Fibroblast of mammary gland (primary cell): ENCODE measurements at places on chromosomes 7 and 10.

- no peak for DNase-seq
Observed at GRCh38 chr7:73903321-73904218, 42.6 kb downstream of the TMEM270 start.

GRCh38 chr10:99870123-99870730 lies 87.8 kb downstream of the ABCC2 start:
- DNase-seq, result no peak

DNA sequence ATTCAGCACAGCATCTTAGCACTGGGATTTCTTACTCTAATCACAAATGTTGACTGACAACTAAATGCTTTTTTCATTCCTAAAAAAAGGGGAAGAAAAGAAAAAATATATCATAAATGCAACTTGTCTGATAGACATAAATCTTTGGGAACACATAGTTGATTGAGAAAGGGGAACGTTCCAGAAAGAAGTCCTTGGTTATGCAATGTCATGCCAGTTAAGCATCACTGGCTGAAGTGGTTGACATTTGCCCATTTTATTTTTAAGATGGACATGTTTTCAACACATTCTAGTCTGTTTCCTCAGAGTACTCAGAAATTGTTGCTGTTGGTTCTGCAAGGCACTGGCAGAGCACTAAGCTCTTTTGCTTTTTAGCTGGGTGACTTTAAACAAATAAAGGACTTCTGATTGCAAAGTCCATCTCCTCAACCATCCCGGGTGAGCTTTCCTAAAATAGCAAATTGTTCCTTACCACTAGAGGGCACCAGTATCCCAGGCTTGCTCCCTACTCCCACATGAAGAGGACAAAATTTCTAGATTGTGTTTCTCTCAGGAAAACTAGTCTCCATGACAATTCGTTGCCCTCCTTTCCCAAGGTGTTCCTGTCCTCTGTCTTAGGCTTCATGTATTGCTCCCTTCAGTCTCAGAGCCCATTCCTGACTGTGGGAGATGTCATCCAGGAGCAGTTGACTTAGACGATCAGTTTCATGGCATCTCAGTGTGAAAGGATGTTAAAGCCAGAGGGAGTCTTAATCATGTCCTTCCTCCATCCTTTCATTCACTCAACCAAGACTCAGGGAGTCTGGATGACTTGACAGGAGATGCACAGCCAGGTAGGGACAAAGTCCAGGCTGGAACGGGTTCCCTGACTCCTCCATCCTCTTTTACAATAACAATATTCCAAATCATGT lies 23.9 kb downstream of the OPALIN start:
- peak; percentile 42 for DNase-seq

- no peak for DNase-seq
Observed at GRCh38 chr10:6659451-6659850, 79.4 kb upstream of the PRKCQ start.

- no peak for DNase-seq
Observed at GRCh38 chr10:71433768-71434744, 37.3 kb downstream of the CDH23 start.

GRCh38 chr7:132603220-132603833 lies 27.1 kb upstream of the PLXNA4 start:
- no peak for DNase-seq

DNA sequence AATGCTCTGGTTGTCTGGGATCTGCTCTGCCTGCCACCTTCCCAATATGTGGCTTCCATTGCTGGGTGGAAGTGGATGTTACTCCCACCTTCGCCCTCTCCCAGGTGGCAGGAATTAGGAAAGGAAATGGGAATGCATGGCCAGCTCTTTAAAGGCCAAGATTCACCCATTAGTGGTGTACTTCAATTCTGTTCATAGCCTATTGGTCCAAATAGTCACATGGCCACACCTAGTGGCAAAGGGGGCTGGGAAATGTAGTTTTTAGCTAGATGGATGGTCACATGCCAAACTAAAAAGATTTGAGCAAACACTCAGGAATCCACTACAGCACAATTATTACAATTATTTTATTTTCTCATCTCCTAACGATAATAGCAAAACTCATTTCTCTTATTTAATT lies 135.1 kb downstream of the NPY start:
- DNase-seq, result peak; percentile 27

- peak; percentile 65 for DNase-seq
Observed at GRCh38 chr7:2478399-2478785, 2.2 kb upstream of the GRIFIN start.

- no peak for DNase-seq
Observed at GRCh38 chr10:2111965-2112364, 374.6 kb upstream of the ADARB2 start.

DNA sequence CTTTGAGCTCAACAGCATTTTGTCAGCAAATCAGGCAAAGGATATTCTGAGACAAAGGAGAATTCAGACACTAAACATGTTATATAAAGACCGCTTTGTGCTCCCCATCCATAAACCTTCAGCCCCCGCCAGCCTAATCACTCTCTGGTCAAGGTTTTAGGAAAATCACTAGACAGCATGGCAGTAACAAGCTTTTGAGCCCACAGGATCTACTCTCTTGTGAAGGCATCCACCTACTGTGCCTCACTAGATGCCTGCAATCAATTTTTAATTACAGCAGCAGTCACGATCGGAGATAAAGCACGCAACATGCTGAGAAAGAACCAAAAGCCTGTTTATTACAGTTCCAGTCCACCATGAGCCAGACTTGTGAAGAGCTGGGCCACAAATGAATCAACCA lies 19.1 kb downstream of the PDE1C start:
- DNase-seq, result no peak

- DNase-seq, result no peak
Observed at GRCh38 chr7:110296321-110296720, 794.6 kb upstream of the LRRN3 start.

- DNase-seq, result peak; percentile 95
Observed at GRCh38 chr10:3774814-3775695, 10.0 kb downstream of the KLF6 start.

DNA sequence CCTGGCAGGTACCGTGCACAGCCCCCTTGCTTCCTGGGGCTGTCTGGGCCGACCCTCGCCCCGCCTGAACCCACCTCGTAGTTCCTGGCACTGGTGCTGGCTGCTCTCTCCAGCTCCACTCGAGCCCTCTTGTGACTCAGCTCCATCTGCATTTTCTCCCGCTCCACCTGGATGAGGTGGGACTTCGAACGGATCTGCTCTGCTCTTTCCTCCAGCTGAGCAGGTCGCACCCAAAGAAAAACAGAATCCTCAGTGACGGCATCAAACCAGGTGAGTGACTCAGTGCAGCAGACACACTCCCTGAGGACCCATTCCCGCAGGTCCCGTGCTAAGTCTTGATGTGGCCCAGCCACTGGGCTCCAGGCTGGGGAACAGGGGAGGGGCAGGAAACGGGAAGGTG lies 7.4 kb downstream of the MAD1L1 start:
- no peak for DNase-seq

DNA sequence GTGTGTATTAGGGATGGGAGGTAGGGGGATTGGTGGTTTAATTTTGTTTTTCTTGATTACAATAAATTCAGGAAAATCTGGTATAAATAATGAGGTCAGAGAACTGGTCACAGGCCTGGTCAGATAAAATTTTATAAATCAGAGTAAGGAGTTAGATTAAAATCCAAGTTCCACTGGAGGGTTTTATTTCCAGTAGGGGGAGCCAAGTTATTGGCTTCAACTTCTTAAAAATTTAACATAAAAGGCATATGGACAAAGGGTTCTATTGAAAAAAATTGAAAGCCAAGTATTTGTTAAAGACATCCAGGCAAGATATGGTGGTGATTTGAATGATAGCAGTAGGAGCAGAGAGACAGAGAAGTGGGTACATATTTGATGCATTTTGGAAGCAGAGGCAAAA lies 763.3 kb downstream of the SORCS1 start:
- peak; percentile 57 for DNase-seq

DNA sequence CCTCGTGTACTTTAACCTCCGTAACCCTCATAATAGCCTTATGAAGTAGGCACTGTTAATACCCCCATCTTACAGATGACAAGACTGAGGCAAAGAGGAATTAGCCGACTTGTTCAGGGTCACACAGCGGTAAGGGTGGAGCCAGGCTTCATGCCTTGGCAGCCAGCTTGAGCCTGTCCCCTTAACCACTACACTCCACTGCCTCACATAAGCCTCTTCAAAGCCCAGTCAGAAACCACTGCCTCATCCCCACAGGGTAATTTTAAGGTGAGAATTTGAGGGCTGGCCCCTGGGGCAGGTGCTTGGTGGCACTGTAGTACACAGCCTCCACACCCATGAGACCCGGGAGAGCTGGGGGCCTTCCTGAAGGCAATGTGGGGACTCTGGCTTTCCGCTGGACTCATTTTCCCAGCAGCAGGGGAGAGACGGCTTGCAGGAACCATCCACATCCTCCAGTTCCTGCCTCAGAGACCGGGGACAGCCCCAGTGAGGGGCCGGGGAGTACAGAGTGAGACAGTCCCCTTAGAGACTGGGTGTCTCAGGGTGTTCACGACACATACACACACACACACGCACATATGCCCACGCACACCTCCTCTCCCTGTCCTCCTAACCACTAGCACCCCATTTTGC lies 7.6 kb upstream of the C10orf105 start:
- DNase-seq, result no peak

DNA sequence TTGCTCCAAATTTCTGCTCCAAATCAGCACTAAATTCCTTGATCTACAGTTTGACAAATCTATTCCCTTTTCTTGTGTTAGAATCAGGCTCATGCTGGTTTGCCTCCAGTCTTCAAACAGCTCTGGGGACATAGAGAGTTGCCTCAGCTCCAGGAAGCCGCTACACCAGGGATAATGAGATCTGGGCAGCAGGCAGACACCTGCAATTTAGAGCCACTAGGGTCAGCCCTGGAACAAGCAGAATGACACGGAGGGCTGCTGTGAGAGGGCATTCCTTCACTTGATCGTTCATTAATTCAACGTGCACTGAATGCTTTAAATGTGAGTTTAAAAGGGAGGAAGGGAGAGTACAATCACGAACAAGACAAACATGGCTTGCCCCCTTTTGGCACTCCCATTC lies 3.7 kb upstream of the ELMO1 start:
- DNase-seq, result no peak

GRCh38 chr10:17527514-17528146 lies 73.2 kb upstream of the ST8SIA6 start:
- peak; percentile 72 for DNase-seq

GRCh38 chr10:3882855-3883254 lies 97.8 kb upstream of the KLF6 start:
- no peak for DNase-seq

DNA sequence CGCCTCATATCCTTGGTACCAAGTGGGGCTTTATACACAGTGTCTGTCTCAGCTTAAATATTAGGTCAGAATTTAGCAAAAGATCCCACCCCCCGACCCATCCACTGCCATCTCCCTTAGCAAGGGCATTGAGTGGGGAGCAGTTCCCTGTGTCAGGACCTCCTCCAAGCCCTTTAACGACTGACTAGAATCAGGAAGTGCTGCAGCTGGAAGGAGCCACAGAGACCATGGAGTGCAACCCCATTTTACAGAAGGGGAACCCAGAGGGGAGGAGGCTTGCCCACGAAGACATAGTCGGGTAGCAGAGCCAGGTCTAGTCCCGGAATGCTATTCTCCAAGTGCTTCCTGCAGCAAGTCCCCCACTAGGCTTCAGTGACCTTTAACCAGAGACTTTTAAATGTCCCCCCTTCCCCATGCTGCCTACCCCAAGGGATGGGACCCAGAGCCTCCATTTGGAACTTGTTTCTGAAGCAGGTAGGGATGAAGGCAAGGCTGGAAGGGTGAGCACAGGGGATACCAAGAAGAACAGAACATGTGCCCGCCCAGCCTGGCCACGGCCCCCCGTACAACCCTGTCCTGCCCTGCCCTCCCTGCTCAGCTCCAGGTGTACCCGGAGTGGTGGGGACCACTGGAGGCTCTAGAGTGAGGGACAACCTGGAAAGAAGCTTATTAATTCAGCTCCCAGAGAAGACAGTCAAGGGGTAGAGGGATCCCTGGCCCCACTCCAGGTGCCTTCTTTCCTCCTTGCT lies 41.3 kb downstream of the C10orf105 start:
- no peak for DNase-seq

- DNase-seq, result no peak
Observed at GRCh38 chr10:33455029-33455428, 120.6 kb upstream of the NRP1 start.

DNA sequence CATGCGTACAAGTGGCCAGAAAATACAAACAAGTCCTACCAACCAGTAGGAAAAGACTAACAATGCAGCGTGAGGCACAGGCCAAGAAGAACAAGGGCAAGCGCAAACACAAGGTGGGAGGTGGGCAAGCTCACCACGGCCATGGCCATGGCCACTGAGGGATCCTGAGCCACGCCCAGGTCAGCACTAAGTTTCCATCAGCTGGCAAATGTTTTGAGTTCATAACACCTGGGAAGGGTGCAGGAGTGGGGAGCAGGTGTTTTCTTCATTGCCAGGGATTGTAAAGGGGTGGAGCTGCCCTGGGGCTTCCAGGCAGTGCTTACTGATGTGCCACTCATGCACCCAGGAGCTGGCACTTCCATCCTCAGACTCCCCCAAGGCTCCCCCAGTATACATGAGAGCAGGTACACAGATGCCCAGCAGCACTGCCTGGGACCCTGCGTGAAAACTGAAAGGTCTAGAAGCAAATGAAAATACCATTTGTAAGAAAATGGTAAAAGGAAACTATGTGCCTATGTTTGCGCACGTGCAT lies 139.2 kb upstream of the RET start:
- no peak for DNase-seq

DNA sequence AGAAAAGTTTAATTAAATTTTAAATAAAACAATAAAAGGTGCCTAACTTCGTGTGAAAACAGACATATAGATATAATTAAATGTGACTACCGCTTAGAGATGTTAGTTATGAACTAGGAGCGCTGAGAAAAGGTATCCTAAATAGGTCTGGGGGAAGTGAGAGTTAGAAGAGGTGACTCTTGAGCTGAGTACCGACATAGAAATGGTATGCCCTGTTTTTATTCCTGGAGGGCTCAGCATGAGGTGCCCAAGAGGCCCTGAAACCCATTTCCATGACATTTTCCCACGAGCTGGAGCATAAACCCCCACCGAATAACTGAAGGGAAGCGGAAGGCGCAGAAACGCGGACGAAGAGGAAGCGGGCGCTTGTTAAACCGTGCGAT lies 433 bp upstream of the STARD3NL start:
- no peak for DNase-seq

- peak; percentile 17 for DNase-seq
Observed at GRCh38 chr7:106693677-106694353, 32.9 kb upstream of the CCDC71L start.

- DNase-seq, result no peak
Observed at GRCh38 chr7:116518961-116519360, 5.9 kb upstream of the CAV1 start.

DNA sequence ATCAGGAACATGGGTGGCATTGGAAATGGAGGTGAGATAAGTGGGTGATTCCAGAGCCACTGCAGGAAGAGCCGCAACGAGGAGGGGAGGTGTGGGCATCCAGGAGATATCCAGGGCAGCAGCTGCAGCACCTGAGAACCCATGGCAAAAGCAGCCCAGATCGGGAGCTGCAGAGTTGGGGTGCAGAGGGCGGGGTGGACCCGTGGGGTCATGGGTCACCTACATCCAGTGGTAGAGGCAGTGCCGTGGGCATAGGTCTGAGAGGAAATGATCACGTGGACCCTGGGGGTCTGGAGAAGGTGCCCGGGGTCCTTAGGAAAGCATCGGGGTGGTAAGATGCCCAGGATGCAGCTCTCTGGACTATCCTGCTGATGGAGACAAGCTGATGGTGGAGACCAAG lies 530.0 kb downstream of the GLRX3 start:
- DNase-seq, result no peak
